A549 treated with Hydrocortisone at 1 μM for 4 hours (cell line): ENCODE measurements at places on chromosomes 11 and 22. TPM values are rescaled to one million over a fixed set of nuclear protein-coding genes. Genes with fewer than 3 reads are reported as not detected.

Gene OR51E1
- not detected in 5 replicates for total RNA-seq

Gene BACE1
- 8.5 to 11.1 TPM (median 10.9 TPM) in 5 replicates for total RNA-seq

Gene C11orf71
- 2.6 to 4.1 TPM (median 3.7 TPM) in 5 replicates for total RNA-seq

Gene PACSIN2
- total RNA-seq, result 148 to 200 TPM (median 179 TPM) in 5 replicates

Gene TRIM51G
- total RNA-seq, result not detected in 5 replicates

Gene WT1
- 4.8 to 5.7 TPM (median 5.4 TPM) in 5 replicates for total RNA-seq

Gene BID
- 58.0 to 83.4 TPM (median 79.3 TPM) in 5 replicates for total RNA-seq

Gene SPON1
- total RNA-seq, result 0.07 TPM in 1 of 5 replicates, not detected in the others

Gene CABP4
- total RNA-seq, result not detected in 5 replicates

Gene CAPRIN1
- total RNA-seq, result 134 to 169 TPM (median 141 TPM) in 5 replicates

Gene TRIM49D1
- 0.14 to 0.30 TPM (median 0.18 TPM) in 5 replicates for total RNA-seq

Gene TSPAN32
- total RNA-seq, result not detected in 5 replicates

Gene PRDM11
- 5.9 to 8.2 TPM (median 7.2 TPM) in 5 replicates for total RNA-seq

Gene HTR3A
- total RNA-seq, result not detected in 5 replicates

Gene OR51B2
- total RNA-seq, result not detected in 5 replicates

Gene HBD
- total RNA-seq, result not detected in 5 replicates

Gene SPTBN2
- 11.2 to 15.1 TPM (median 11.4 TPM) in 5 replicates for total RNA-seq
